ENCODE measurements at places on chromosomes 3 and 15.

DNA sequence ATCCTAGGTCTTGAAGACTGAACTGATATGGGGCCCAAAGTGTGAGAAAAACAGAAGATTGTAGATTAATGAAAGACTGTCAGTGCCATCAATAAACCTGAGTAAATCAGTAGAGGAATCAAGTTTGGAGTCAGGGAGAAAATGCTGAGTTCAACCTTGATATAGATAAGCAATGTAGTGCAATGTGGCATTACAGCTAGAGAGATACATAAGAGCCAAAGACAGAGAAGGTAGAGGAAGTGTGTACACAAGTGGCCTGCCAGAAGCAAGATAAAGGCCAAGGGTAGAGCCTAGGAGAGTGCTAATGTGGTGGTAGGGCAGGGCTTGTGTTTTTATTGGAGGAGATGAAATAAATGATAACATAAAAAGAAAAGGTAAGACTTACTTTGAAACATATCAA lies 26.0 kb upstream of the EID1 start:
- no peak for DNase-seq

- DNase-seq, result no peak
These were observed 101.6 kb downstream of the SLC25A26 start for GRCh38 chr3:66322436-66322835.

DNA sequence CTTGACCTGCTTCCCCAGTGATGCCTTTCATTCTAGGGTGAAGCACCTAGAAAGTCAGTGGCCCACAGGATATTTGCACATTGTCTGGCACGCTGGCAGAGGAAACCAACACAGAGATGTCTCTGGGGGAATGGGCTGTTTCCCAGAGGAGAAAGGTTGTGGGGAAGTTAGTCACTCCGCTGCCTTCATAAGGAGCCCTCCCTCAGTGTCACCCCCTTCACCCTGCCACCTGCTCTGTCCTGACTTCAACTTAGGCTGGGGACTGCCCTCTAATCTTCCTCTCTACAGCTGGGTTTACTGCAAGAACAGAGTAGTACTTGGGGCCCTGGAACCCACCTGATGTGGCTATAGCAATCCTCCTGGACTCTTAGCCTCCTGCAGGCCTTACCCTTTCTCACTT lies 5.7 kb downstream of the KLHDC8B start:
- DNase-seq, result no peak

GRCh38 chr3:2652386-2652785 lies 457.8 kb downstream of the IL5RA start:
- DNase-seq, result no peak

- DNase-seq, result no peak
These were observed 104.4 kb upstream of the UBE3A start for GRCh38 chr15:25543196-25543595.

- DNase-seq, result peak; percentile 68
These were observed 88.6 kb upstream of the ZNF385D start for GRCh38 chr3:21839592-21839991.

GRCh38 chr3:181555681-181556080 lies 156.0 kb upstream of the SOX2 start:
- DNase-seq, result no peak

DNA sequence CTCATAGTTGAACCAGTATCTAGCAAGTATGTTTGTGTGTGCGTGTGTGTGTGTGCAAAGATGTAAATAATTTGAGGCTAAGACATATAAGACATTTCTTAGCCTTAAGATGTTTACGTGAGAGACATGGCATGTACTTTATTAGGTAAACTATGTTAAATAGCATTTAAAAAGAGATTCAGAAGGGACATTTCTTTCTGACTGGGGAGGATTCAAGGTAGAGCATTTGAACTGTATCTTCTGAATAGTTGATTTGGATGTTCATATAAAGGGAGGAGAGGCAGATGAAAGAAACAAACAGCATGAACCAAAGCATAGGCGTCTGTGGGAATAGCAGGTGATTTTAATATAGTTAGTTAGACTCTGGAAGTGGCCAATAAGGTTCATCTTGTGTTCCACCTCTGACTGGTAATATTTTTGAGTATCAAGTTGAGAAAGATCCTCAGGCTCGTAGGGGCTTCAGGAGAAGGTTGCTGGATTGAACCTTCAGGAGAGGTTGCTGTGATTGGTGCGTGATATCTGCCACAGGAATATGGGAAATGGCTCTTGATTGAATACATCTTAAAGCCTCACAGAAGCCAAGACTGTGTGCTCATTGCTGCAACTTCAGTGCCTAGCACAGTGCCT lies 12.6 kb downstream of the NFKBIZ start:
- no peak for DNase-seq

GRCh38 chr15:69508659-69509058 lies 56.0 kb downstream of the RPLP1 start:
- no peak for DNase-seq

GRCh38 chr15:44718180-44718926 lies 7.0 kb downstream of the B2M start:
- DNase-seq, result no peak

- DNase-seq, result no peak
These were observed 239.2 kb upstream of the IL12A start for GRCh38 chr3:159749406-159749805.

DNA sequence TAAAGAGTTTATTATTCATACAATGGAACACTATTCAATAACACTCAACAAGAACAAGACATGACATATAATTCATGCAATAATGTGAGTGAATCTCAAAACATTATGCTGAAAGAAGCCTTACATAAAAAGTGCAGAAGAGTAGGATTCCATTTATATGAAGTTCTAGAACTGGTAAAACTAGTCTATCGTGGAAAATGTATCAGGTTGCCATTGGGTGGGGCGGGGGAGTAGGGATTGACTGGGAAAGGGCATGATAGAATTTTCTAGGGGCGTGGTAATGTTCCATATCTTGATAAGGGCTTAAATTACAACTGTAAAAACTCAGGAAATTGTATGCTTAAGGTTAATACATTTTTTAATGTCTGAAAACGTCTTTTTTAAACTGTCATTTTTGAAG lies 247.9 kb downstream of the SATB1 start:
- no peak for DNase-seq

- DNase-seq, result no peak
These were observed 3.1 kb downstream of the LRCH3 start for GRCh38 chr3:197794115-197794514.

- DNase-seq, result no peak
These were observed 22.2 kb downstream of the P2RY1 start for GRCh38 chr3:152857082-152857481.

All from smooth muscle cell of the brain vasculature (primary cell).